Endothelial cell of umbilical vein (primary cell): ENCODE measurements at places on chromosomes 2 and 18. TPM values are rescaled to one million over a fixed set of nuclear protein-coding genes. Genes with fewer than 3 reads are reported as not detected.

DNA sequence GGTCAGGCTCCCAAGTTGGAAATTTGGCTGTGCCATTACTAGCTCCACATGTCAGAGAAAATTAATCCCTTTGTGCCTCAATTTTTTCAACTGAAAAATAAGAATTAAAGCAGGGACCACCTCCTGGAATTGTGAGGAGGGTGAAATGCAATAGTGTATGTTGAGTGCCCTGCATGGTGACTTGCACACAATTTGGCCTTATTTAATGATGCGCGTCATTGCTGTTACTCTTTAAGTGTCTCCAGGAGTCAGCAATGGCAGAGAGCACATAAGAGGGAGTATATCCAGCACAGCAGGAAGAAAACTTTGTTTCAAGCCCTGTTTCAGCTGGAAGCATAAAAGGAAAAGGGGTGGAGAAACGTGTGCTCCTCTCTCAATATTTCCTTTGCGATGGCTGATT lies 215.8 kb downstream of the ALK start:
- DNase-seq, result no peak
- no peak overlapping the region for H3K27ac ChIP-seq
- no peaks in the 10 kb centered on the region for H3K36me3 ChIP-seq
- no peaks in the 10 kb centered on the region for H3K4me1 ChIP-seq
- H3K27me3 ChIP-seq, result no peaks in the 10 kb centered on the region
- no peak overlapping the region for H3K4me3 ChIP-seq

CDCA7 gene
- total RNA-seq, result 27.7 and 29.7 TPM in 2 replicates

DNA sequence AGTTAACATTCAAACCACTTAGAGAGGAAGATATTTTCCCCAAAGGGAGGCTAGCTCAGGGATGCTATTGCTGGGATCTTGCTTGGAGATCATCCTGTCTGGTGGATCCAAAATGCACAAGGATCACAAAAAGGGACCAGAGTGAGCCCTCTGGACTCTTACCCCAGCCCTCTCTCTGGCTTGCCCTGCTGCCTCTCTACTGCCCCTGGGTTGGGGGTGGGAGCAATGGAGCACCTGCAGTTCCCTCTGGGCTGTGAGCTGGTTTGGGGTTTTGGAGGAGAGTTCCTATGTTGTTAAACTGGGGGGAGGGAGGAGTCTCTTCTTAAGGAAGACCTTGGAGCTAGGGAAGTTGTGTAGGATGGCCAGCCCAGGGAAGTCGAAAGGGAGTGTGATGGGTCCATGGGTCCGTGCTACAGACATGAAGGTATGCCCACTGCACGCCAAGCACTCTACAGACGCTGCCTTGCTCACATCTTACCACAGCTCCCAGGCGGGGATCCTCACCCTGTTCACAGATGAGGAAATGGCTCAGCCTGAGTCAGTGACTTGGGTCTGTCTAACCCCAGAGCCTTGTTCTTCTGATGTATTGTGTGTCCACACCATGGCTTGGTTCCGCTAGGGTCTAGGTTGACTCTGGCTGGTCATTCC lies 3.8 kb downstream of the LBH start:
- no peak overlapping the region for H3K27ac ChIP-seq
- DNase-seq, result no peak
- H3K27me3 ChIP-seq, result peaks cover 18% of the 10 kb centered on the region

DNA sequence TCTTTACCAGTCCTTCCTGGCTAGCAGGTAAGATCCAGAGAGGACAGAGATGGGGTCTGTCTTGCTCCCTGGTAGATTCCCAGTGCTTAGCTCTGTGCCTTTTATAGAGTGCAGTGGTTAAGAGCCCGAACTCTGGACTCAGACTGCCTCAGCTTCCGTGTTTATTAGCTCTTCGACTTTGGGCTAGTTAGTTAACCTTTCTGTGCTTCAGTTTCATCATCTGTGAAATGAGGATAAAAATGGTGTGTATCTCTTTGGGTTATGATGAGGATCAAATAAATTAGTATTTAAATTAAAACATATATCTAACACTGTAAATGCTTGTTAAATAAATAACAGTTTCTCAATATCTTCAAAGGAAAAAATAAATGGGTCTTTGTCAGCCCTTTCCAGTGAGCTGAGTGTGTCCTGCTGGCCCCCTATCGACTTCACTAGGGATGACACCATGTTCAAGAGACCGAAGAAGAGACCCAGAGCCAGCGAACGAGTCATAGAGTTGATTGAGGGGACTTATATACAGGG lies 38.2 kb downstream of the CERS6 start:
- DNase-seq, result no peak
- peaks cover 15% of the 10 kb centered on the region for H3K4me1 ChIP-seq
- no peaks in the 10 kb centered on the region for H3K27me3 ChIP-seq

DIPK1C gene
- not detected in 2 replicates for total RNA-seq

TCF23 gene
- total RNA-seq, result not detected in 2 replicates

GRCh38 chr2:8502316-8502715 lies 179.5 kb upstream of the ID2 start:
- H3K4me3 ChIP-seq, result no peak overlapping the region
- H3K27me3 ChIP-seq, result no peaks in the 10 kb centered on the region
- H3K36me3 ChIP-seq, result no peaks in the 10 kb centered on the region
- H3K4me1 ChIP-seq, result no peaks in the 10 kb centered on the region

DNA sequence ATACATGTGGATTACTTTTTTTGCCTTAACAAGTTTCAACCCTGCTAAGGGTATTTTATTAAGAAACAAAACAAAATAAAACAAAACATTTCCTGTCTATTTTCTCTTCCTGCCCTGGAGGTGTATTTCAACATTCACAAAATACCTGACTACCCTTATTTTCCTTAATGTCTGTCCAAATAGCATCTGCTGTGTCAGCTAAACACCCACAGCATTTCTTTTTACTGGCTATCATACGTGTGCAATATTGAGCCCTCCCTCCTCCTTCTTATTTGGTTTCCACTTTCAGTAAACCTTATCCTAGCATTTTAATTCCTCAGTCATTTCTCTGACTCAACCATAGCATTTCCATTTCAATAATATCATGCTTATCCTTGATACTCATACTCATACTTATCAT lies 1420.0 kb upstream of the ZEB2 start:
- no peaks in the 10 kb centered on the region for H3K36me3 ChIP-seq
- no peaks in the 10 kb centered on the region for H3K4me1 ChIP-seq
- H3K4me3 ChIP-seq, result no peak overlapping the region
- no peaks in the 10 kb centered on the region for H3K27me3 ChIP-seq
- no peak for DNase-seq
- no peak overlapping the region for H3K27ac ChIP-seq

DNA sequence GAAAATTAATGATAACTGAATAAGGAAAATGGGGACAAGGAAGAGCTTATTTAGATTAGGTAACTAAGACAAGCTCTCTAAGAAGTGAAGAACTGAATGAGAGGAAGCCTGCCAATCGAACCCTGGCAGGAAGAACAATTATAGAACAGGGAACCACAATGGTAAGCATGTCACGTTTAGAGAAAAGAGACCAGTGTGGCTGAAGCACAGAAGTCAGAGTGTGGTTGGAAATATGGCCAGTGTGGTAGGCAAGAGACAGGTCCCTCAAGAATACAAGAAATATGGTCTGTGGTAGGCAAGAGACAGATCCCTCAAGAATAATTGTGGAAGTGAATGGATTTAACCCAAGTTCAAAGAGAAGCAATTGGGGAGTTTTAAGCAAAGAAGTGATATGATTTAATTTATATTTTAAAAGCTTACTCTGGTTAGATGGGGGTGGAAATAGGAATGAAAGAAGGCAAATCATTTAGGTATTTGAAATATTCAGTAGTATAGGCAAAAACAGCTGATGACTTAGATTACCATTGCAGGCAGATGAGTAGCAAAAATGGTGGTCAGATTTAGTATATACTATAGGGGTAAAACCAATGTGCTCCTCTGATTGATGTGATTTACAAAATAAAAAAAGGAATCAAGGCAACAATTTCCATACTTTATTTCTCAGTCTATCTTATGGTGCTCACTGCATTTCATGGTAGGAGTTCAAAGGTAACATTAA lies 38.8 kb upstream of the ERMN start:
- no peak overlapping the region for H3K4me3 ChIP-seq
- H3K27ac ChIP-seq, result no peak overlapping the region
- no peaks in the 10 kb centered on the region for H3K27me3 ChIP-seq

DNA sequence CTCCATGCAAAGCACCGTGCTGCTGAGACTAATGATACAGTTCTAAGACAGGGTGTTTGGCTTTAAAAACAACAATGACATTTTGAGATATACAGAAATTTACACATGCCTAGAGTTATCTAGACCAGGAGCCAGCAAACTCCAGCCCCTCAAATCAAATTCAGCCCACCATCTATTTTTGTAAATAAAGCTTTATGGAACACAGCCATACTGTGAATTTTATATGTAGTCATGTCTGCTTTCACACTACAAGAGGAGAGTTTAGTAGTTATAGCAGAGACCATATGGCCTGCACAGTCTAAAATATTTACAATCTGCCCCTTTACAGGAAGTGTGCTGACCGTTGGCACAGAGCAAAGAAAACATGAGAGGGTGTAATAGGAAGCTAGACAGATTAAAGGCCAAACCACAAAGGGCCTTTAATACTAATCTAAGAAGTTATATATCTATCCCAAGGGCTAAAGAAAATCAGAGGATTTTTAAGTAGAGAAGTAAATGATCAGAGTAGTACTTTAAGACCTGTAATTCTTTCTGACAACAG lies 39.4 kb downstream of the NBAS start:
- no peaks in the 10 kb centered on the region for H3K27me3 ChIP-seq
- no peak overlapping the region for H3K4me3 ChIP-seq
- H3K27ac ChIP-seq, result no peak overlapping the region
- H3K4me1 ChIP-seq, result peaks cover 10% of the 10 kb centered on the region

- H3K4me3 ChIP-seq, result no peak overlapping the region
- H3K36me3 ChIP-seq, result no peaks in the 10 kb centered on the region
- H3K4me1 ChIP-seq, result no peaks in the 10 kb centered on the region
- no peaks in the 10 kb centered on the region for H3K27me3 ChIP-seq
- H3K27ac ChIP-seq, result no peak overlapping the region
Observed at GRCh38 chr2:107801498-107801897, 25.2 kb upstream of the RGPD4 start.

- no peak for DNase-seq
- no peaks in the 10 kb centered on the region for H3K27me3 ChIP-seq
- H3K36me3 ChIP-seq, result no peaks in the 10 kb centered on the region
- no peaks in the 10 kb centered on the region for H3K4me1 ChIP-seq
Observed at GRCh38 chr2:198177040-198177439, 372.6 kb downstream of the PLCL1 start.

GRCh38 chr2:187547353-187547979 lies 6.8 kb downstream of the TFPI start:
- peaks cover 1% of the 10 kb centered on the region for H3K36me3 ChIP-seq
- peak overlapping the region; percentile 22 for H3K4me3 ChIP-seq
- peak; percentile 91 for DNase-seq
- H3K27ac ChIP-seq, result peak overlapping the region; percentile 61
- no peaks in the 10 kb centered on the region for H3K27me3 ChIP-seq

- H3K4me3 ChIP-seq, result no peak overlapping the region
- no peaks in the 10 kb centered on the region for H3K27me3 ChIP-seq
- no peaks in the 10 kb centered on the region for H3K4me1 ChIP-seq
- no peak overlapping the region for H3K27ac ChIP-seq
- no peaks in the 10 kb centered on the region for H3K36me3 ChIP-seq
Observed at GRCh38 chr2:52210161-52210560, 1178.2 kb upstream of the NRXN1 start.

- no peaks in the 10 kb centered on the region for H3K27me3 ChIP-seq
- H3K27ac ChIP-seq, result no peak overlapping the region
- no peaks in the 10 kb centered on the region for H3K36me3 ChIP-seq
- H3K4me1 ChIP-seq, result peaks cover 39% of the 10 kb centered on the region
Observed at GRCh38 chr18:5461041-5461440, 82.8 kb downstream of the EPB41L3 start.

DNA sequence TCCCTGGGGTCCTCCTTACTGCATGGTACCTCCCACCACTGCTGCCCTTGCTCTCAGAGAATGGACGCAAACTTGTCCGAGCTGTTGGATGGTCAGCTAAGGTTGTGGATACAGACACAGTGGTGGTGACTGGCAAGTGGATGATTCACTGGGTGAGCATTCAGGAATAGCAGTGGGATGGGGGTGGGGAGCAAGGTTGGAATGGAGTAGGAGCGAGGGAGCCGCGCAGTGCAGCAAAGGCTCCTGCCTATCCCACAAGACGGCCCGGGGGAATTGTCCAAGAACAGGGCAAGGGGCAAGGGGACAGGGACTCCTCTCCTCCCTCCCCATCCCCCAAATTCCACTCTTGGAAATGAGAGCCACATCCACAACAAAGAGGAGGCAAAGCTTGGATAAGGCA lies 102.2 kb downstream of the PIEZO2 start:
- H3K27me3 ChIP-seq, result no peaks in the 10 kb centered on the region
- no peaks in the 10 kb centered on the region for H3K36me3 ChIP-seq
- H3K27ac ChIP-seq, result no peak overlapping the region
- no peak overlapping the region for H3K4me3 ChIP-seq

STAT4 gene
- total RNA-seq, result 0.46 and 0.88 TPM in 2 replicates

DNA sequence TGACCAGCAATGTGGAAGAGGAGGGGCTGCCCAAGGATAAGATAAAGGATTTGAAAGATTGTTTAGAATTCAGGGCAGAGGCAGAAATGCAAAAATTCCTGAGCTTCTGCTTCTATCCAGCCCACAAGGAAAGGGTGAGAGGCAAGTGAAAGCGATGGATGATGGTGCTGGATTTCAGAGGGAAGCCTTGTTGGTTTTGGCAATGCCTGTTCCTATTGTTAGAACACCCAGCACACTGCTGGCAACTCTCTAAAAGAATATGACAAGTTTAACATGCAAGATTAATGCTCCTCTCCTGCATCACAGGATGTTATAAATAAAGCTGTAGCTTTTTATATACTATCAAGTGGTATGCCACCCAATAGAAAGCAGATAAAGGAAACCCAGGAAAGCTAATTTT lies 92.6 kb downstream of the ZNF385B start:
- no peaks in the 10 kb centered on the region for H3K4me1 ChIP-seq
- H3K27ac ChIP-seq, result no peak overlapping the region
- H3K27me3 ChIP-seq, result no peaks in the 10 kb centered on the region

DNA sequence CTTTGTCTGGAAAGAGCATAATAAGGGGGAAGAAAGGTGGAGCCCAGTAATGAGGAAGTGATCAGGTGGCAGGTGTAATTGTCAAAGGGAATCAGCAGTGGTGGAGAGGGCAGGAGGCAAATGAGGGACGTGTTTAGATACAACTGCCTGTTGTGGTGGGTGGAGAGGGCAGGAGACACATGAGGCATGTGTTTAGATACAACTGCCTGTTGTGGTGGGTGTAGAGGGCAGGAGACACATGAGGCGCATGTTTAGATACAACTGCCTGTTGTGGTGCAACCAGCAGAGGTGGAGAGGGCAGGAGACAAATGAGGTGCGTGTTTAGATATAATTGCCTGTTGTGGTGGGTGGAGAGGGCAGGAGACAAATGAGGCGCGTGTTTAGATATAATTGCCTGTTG lies 173.1 kb downstream of the ANKRD30B start:
- no peak for DNase-seq
- no peak overlapping the region for H3K4me3 ChIP-seq
- H3K4me1 ChIP-seq, result no peaks in the 10 kb centered on the region
- H3K27ac ChIP-seq, result no peak overlapping the region
- H3K36me3 ChIP-seq, result no peaks in the 10 kb centered on the region

- peaks cover 31% of the 10 kb centered on the region for H3K4me1 ChIP-seq
- H3K27me3 ChIP-seq, result no peaks in the 10 kb centered on the region
- no peak overlapping the region for H3K4me3 ChIP-seq
- no peak for DNase-seq
- no peak overlapping the region for H3K27ac ChIP-seq
- H3K36me3 ChIP-seq, result no peaks in the 10 kb centered on the region
Observed at GRCh38 chr2:172279813-172280212, 147.6 kb upstream of the ITGA6 start.
